ENCODE measurements at places on chromosomes 7 and 10.

GRCh38 chr10:2150288-2150687 lies 413.0 kb upstream of the ADARB2 start:
- no peak for DNase-seq

DNA sequence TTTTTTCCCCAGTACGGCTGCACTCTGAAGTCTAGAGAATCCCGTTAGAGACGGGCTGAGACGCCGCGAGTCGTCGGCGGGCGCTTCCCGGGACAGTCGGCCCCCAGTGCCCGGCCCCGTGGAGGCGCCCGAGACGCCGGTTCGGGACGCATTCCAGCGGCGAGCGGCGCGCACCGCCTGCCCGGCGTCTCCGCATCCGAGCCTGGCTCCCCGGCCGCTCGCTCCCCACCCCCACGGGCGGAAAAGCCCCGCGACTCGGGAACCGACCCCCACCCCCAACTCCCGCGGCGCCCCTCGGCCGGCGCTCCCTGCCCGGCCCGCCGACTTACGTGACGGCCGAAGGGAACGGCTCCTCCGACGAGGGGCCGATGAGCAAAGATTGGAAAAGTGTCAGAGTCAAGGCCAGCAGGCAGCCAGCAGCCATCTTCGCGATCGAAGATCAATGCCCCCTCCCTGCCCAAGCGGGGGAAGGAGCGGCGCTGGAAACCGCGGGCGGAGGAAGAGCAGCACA lies 486 bp downstream of the CACNA2D1 start:
- no peak for DNase-seq

DNA sequence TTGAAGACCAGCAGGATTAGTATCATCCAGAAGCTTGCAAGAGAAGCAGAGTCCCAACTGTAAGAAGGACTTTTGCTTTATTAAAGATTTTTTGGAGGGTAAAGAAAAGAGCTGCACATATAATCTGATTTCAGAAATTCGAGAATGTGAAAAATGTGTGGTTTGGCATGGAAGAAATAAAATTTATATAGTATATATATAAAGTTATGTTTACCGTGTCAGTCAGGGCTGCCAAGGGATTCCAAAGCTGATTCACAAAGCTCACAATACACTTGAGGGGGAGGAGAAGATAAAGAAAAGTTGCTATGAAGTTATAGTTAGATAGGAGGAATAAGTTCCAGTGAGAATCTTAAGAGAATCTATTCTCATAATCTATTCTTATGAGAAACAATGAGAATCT lies 231.8 kb upstream of the CACNA2D1 start:
- DNase-seq = no peak

GRCh38 chr7:137652721-137653120 lies 194.1 kb downstream of the DGKI start:
- no peak for DNase-seq

DNA sequence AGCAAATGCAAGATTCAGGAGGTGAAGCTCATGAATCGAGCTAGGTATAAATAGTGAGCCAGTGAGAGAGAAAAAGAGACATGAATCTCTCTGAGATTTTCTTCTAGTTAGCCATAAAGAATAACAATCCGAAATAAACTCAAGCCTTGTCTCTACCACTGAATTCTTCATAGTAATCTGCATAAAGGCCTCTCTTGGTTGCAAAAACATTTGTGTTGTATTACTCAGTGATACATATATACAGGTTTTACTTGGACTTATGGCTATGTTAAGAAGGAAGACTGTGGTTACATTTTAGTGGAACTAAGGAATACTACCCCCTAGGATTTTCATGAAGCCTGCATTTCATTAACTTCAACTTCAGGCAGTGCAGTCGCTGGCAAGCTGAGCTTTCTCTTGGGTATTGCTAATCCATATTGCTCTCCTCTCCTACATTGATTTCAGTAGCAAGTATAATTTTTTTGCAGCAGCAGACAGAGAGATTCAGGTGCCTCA lies 72.7 kb upstream of the TRIL start:
- no peak for DNase-seq

DNA sequence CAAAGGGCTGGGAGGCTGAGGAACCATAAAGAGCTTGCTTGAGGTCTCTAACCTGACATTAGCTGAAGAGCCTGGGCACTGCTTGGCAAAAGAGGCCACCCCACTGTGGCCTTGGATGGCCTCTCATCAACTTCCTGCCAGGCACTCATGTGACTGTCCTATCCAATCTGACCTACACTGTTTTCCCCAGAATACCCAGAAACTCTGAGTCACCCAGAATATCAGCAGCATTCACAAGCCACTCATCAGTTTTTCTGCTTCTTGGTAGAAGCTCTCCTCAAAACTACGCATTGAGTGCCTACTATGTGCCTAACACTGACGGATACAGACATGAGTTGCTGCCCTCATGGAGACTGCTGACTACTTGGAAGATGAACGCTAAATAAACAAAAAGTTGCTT lies 4.1 kb upstream of the NT5C2 start:
- no peak for DNase-seq

- no peak for DNase-seq
These were observed 7.4 kb upstream of the SAMD8 start for GRCh38 chr10:75103881-75104686.

GRCh38 chr10:103528549-103528948 lies 35.0 kb downstream of the NEURL1 start:
- no peak for DNase-seq

- DNase-seq = no peak
These were observed 68.9 kb upstream of the EXOC4 start for GRCh38 chr7:133183969-133184368.

- no peak for DNase-seq
These were observed 95.7 kb downstream of the CPED1 start for GRCh38 chr7:121084256-121084655.

DNA sequence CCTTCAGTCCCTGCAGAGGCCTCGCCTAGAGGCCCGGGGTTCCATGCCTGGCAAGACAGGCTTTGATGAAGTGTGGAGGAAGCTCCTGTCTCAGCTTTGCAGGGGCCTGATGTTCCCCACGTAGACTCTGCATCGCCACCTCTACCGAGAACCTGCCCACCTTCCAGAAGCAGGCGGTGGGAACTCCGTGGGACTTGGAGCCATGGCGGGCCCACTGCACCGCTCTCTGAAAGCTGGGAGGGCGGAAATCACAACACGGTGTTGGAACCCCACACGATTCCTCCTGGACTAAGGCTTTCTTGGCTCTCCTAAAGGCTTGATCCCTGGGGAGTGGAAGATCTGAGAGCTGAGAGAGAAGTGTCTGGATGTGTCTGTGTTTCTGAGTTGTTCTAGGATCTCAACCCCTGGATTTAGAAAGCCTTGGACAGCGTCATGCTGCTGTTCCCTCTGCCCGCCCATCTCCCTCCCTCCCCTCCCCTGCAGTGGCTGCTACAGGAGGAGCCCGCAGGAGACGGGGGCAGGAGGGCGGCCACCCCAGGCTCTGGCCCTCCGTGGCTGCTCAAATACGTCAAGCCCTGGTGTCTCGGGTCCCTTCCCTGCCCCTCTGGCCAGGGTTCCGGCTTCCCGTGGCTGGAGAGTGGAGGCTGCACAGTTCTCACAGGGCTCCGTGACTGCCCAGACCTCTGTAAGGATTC lies 79.7 kb downstream of the VIPR2 start:
- DNase-seq = peak; percentile 38

DNA sequence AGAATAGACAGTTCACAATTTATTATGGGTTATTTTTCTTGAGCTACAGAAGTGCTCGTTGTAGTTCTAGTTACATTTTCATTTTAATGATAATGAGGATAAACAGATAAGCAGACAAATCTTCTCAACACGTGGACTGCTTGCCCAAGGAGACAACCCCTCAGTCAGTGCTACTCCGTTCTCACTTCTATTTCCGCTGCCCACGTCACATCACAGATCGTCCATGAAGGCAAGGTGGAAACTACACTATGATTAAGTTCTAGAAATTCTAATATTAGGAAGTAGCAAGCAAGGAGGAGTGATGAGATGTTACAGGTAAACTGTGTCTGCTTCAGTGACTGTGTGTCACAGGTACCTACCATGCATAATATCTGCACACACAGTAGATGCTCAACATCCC lies 210.5 kb downstream of the CHCHD3 start:
- DNase-seq = no peak

DNA sequence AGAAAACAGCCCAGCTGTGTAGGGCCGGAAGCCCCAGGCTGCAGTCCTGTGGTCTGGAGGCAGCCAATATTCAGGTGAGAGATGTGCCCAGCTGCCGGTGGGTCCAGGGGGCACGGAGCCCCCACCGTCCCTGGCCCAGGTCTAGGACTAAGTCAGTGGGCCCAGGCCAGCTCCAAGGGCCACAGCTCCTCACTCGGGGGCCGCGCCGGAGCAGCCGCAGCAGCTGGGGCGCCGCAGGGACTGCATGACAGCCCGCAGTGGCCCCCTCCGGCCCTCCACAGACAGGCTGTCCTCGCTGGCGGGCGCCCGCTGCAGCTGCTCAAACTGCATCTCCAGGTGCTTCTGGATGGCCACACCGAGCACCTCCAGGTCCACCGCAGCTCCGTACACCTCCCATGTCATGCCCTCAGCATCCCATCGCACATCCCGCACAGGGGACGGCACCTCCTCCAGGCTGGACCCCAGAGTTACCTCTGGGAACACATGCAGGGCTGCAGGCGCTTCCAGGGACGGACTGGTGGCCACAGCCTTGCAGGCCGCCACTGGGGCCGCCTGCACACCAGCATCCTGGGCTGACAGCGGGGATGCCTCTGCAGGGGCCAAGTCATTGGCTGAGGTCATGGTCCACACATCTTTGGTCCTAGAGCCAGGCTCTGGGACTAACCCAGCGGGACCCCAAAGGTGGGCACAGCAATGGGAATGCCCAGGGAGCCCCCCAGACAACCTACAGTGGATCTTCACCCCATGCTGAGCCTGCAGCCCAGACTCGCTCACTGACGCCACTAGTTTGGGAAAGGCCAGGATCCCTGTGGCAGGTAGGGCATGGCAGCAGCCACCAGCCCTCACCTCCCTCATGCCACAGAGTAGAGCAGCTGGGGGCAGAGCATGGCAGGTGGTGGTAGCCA lies 7.0 kb downstream of the GPRIN2 start:
- DNase-seq = peak; percentile 50

DNA sequence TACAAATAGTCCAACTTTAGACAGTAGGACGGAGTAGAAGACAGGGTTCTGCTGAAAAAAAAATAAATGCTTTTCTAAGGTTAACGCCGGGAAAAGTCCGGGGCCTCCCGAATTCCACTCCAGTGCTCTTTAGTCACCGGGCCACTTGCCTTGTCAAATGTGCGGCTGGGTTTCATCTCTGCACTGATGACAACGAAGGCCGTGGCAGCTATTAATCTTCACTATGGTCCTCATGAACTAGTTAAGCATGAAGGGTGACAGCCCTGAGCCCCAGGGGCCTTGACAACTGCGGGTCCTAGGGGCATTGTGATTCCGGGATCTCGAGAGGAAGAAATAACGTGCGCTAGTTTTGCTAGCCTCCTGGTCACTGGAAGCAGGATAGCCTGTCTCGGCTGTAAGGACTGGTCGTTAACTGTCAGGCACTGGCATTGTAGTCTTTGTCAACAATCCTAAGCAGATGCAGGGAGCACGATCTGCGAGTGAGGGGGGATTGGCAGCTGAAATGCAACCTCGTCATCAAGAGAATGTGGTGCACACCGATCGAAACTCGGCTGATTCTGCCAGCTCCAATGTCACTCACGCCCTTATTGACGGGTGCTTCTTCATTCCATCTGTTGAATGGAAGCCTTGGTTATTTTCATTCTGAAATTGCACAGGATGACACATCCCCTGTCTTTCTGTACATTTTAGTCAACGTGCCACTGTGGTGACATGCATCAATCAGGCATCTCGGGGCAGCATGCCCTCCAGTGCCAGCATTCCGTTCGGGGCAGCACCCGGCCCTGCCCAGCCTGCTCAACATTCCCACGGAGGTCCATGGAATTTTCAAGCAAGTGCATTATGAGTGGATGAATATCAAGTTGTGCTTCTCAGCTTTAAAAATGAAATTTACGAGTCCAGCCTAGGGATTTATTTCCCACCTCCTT lies 51.6 kb upstream of the MGMT start:
- no peak for DNase-seq

DNA sequence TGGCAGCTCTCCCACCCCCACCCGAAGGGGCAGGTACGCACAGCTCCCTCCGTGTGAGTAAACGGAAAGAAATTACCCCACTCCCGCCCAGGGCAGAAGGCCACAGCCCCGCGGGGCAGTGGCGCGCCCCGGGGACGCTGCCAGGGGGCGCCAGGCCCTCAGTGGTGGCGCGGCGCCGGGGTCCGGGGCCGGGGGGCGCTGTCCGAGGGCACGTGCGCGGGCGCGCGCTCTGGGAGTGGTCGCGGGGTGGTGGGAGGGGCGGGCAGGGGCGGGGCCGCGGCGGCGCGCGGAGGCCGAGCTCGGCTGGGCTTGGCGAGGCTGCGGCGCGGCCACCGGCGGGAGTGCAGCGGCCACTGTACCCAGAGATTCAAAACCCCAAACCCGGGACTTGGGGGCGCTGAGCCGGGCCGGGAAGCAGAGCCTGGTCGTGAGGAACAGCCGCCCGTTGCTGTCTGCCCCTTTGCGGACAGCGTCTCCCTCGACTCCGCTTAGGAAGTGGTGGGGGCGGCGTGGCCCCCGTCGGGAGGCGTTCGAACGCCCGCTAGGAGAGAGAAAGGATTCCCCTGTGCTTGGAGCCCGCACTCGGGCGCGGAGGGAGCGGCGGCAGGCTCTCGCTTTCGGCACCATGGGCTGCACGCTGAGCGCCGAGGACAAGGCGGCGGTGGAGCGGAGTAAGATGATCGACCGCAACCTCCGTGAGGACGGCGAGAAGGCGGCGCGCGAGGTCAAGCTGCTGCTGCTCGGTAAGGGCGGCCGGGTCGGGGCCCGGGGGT lies at the start of gene GNAI1:
Gene GNAI1, plus strand, starts transcription at position 296 of the 773 bp plus-strand sequence. Its CDS starts 330 bp downstream, at position 626.
- peak; percentile 93 for DNase-seq

GRCh38 chr10:78467496-78468106 lies 433.9 kb downstream of the RPS24 start:
- peak; percentile 24 for DNase-seq

GRCh38 chr7:128427289-128427891 lies 17.6 kb upstream of the IMPDH1 start:
- no peak for DNase-seq

DNA sequence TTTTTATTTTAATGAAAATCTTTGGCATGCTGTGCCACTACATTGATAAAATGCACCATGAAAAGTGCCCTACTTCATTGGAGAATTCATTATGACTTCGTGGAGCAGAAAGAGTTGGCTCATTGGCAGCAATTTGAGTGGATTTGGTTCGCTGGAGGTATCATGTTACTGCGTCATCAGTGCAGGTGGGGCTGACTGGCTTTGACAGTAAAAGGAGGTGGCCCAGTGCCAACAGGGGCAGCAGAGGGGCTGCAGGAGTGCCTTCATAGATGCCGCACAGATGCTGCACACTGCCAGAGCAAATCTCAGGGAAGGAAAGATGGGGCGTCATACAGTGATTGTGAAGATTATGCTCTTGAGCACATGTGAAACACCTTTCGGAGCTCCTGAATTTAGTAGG lies 22.2 kb downstream of the FZD1 start:
- no peak for DNase-seq

DNA sequence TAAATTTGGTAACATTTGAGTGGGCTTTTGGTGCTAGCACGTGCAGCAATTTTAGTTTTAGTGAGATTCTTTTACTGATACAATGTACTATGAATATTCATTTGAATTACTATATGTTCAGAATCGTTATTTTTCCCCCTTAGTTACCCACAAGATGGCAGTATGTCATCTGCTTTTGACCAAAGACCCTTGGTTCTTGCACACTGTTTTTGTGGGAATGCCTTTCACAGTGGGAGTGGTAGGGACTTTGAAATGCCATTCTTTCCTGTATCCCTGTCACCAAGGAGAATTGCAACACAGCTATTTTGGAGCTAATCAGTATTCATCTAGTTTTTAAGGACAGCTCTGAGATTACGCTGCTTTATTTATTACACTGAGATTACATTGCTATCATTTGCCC lies 40.6 kb downstream of the SEC23IP start:
- no peak for DNase-seq

- no peak for DNase-seq
These were observed at the start of gene LIPN for GRCh38 chr10:88759366-88760101. Gene LIPN, plus strand, starts transcription at chr10:88760020. Its CDS starts 1,386 bp downstream, at chr10:88761406.
